ENCODE measurements at places on chromosomes 4 and X.

GRCh38 chrX:15694941-15695451, 30.4 kb upstream of the CLTRN start:
- DNase-seq = no peak

DNA sequence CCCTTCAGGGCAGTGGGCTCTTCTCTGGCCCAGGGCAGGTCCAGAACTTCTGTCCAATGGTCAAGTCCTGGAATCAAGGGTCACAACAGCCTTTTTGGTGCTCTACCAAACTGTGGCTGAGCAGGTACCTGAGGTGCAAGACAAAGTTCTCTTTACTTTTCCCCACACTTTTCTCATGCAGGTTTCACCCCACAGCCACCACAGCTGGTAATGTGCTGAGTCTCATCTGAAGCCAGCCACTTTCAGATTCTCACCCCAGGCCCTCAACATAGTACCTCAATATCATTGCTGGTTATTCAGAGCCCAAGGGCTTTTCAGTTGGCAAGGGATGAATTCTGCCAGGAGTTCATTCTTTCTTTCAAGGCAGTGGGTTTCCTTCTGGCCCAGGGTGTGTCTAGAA, 426.0 kb downstream of the TECRL start:
- no peak for DNase-seq

GRCh38 chr4:107216379-107216778, 180.3 kb upstream of the DKK2 start:
- no peak for DNase-seq

- no peak for DNase-seq
These were observed 242.4 kb downstream of the BMPR1B start for GRCh38 chr4:95000076-95000648.

GRCh38 chrX:45889471-45889870, 655.8 kb downstream of the ZNF674 start:
- no peak for DNase-seq

- DNase-seq = no peak
These were observed 122.8 kb downstream of the TBL1X start for GRCh38 chrX:9587642-9588041.

DNA sequence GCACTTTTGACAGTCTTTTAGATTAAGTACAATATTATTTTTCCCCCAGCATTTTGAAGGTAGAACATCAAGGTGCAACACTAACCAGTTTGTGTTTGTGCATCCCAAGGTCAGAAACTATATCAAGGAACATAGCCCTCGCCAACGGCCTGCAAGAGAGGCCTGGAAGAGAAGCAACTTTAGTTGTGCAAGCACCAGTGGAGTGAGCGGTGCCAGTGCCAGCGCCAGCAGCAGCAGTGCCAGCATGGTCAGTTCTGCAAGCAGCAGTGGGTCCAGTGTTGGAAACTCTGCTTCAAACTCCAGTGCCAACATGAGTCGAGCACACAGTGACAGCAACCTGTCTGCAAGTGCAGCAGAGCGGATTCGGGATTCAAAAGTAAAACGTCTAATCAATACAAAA, 21.7 kb downstream of the FAM199X start:
- DNase-seq = no peak

GRCh38 chr4:170777663-170778062, 687.9 kb upstream of the AADAT start:
- no peak for DNase-seq

DNA sequence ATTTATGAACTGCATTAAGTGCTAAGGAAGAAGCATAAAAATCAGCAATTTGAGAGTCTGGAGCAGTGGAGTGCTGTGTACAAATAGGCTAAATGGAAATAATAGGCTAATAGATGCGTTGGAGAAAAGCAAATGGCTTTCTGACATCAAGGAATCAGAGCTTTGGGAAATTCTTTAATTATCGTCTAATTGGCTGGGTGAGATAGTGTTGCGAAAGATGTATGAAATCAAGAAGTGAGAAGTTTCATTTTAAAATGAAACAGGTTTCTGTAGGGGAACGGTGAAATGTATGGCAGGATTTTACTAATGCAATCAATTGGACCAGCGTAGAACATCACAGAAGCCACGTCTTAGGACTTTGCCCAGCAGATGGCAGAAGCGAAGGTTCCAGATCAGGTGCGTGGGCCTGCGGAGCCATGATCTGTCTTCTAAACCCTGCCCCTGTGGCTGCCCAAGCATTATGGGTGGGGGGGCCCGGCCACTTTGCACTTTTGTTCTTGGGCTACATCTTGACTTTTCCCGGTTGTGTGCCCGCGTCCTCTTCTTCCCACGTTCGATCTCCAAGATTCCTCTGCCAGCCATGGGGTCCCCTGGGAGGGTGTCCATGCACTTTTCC, 118.5 kb upstream of the SHISA3 start:
- no peak for DNase-seq

GRCh38 chr4:116539744-116540143, 545.6 kb downstream of the TRAM1L1 start:
- no peak for DNase-seq

DNA sequence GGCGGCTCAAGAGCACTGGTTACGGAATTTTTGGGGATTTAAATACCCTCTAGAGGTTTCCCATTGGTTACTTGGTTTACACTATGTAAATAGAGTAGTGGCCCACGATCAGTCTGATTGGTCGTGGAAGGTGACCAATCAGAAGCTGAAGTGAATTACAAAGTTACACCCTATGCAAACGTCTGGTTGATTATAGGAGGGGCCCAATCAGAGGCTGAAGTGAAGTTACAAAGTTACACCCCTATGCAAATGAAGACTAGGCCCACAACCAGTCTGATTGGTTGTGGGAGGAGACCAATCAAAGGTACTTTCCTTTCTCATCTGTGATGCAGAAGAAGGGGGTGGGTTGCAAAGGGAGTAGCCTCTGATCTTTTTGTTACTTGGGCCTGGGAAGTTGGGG, 45.1 kb upstream of the HSD17B10 start:
- no peak for DNase-seq

Measured in stimulated activated CD4-positive, alpha-beta T cell treated with anti-CD3 and anti-CD28 coated beads, Interleukin-4, amount 100 ng/mL, for 1 hour (primary cell).